Stimulated activated CD4-positive, alpha-beta T cell treated with anti-CD3 and anti-CD28 coated beads, Interleukin-2, amount 100 ng/mL, for 48 hours (primary cell): ENCODE measurements at places on chromosomes 6 and 20.

GRCh38 chr20:37315452-37316110, 26.1 kb downstream of the MANBAL start:
- no peak for DNase-seq

DNA sequence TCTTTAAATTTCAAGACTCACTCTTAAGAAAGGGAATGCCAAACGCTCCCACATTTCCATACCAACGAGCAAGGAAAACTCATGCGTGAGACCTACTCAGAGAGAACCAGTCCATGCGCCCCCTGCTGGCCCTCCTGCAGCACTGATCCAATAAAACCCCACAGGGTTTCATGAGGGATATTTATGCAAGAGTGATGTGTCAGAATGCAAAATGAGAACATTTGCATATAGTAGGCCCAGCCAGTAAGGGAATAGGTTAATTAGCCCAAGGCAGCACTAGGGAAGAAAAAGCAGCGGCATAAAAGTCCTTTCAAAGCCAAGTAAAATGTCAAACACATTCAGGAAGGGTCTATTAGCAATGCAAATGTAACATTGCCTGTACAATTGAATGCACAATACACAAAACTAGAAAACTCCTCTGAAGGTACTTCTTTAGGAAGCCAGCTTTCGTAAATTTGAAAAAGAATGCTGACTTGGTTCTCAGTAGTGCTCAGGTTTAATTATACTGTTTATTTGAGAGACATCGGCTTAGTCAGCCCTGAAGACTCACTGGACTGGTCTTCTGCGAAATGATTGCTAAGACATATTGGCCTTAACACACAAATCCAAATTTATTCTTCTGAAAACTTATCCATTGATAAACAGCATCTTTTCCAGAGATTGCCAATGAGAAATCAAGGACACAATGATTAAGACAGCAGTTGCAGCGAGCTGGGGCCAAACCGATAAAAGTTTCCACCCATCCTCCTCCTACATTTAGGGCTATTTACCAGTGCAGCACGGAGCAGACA, 93.2 kb downstream of the GMPR start:
- DNase-seq: peak; percentile 54

- no peak for DNase-seq
Measured at GRCh38 chr6:1129131-1129530, 182.8 kb upstream of the FOXQ1 start.

DNA sequence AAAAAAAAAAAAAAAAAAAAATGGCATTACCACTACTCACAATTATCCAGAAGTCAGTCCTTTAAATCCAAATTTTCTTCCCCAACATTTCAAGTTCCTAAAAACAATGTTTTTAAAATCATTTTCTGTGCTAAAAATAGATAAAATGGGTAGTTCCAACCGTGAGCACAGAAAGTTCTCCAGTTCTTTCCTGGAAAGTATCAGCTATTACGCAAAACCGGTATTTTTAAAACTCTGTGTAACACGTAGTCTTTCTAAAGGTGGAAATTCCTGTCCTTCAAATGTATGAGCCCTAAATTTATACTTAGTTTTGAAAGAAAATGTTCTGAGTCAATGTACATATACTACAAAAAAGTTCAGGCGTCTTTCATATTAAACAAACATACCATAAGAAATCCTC, 83.5 kb upstream of the SCAF8 start:
- no peak for DNase-seq

GRCh38 chr6:22132656-22133055, 164.2 kb downstream of the PRL start:
- DNase-seq: no peak

GRCh38 chr6:90083891-90084290, 189.6 kb downstream of the GJA10 start:
- DNase-seq: peak; percentile 20

DNA sequence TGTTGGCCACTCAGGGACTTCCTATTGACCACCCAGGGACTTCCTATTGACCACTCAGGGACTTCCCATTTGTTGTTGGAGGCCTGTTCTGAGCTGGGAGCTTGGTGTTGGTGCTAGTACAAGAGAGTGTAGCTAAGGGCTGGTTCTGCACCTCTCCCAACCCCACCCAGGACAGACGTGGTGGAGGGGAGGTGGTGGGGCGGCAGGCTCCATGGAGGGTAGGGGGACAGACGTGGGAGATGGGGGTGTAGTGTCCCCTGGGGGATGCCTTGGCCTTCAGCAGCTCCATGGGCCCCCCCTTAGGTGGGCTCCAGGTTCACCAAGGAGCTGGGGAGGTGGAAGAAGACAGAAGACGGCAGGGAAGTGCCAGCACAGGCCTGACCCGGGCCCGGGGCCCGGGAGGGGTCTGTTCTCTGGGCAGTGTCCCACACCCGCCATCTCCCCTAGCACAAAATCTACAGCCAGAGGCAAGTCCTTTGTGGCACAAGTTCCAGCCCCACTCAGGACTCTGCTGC, 33.9 kb downstream of the CHRNA4 start:
- no peak for DNase-seq

DNA sequence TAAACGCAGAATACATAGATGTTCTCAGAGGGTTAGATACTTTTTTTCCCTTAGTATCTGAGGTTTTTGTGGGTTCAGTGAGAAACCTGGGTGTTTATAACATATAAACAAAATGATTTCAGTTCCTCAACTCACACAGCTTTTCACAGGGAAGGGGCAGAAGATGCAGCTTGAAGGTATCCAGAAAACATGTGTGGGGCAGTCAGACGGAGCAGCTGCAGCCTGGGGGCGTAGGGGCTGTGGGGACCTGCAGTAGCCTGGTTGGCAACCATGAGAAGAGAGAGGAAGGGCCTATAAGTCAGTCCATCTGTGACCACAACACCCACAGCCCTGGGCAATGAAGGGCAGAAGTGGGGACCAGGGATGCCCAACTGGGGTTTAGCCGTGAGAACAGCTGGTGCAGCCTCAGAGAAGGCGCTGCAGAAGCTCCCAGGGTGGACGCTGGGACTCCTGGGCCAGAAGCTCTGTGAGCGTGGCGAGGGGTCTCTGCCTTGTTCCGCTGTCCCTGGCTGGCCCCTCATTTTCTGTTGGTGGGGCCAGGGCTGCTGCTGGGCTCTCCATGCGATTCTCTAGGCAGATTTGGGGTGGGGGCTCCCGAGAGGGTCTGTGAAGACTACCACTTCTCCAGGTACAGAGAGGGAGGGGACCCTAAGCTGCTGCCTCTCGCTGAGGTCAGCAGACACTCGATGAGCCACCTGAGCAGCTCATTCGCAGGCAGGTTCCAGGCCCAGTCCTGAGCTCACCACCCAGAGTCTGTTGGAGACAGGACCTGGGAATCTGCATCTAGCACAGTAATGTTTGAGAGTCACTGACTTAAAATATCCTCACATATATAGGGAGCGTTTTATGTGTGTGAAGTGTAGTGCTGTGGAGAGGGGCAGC, 181.2 kb downstream of the ZDHHC14 start:
- no peak for DNase-seq

GRCh38 chr20:34951252-34951651, 4.4 kb downstream of the GSS start:
- DNase-seq: no peak

DNA sequence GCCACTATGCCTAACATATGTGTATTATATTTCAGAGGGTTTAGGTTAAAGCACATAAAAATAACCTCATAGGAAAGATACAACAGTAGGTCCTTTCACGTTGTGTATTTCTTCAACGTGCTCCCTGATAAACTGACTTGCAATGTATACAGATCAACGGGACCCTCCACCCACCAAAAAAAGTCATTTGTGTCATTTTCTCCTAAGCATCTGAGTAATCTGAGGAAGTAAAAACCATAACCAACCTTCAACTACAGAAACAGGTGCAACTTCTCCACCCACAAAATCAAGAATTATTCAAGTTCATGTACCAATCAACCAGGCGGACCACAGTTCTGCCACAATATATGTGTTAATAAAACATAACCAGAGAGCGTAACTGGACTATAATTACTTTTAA, 54.9 kb upstream of the NHSL1 start:
- no peak for DNase-seq

- DNase-seq: no peak
Measured at GRCh38 chr20:434661-435419, 26.7 kb downstream of the RBCK1 start.

DNA sequence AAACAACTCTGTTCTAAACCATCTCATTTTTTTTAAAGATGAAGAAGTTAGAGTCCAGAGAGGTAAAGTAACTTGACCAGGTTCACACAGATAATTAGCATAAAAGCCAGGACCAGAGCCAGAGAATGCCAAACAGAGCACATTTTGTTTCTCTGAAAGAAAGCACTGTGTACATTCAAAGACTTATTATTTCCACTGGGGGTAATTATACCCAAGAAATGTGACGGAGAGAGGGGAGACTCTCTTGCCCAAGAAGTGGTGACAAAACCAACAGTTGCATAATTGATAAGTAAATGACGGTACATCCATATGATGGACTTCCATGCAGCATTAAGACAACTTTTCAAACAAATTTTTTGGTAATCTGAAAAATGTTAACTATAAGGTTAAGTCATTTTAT, 111.6 kb downstream of the RTN4IP1 start:
- no peak for DNase-seq

GRCh38 chr6:3294921-3295871, 36.4 kb downstream of the PSMG4 start:
- DNase-seq: no peak

DNA sequence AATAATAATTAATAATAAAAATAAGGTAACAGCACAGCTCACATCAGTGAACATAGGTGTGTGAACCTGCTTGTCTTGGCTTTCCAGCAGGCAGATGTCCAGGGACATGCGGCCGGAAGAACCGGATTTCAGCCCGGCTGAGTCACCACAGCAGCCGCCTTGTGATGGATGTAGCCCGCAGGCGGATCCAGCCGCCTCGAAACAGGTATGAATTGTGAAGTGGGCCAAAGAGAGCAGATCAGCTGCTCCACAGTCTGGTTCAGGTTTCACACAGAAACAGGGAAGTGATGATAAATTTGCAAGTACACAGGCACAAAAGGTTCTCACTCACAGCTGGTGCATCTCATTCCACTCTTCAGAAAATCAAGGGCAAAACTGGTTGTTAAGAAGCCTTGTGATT, 55.1 kb downstream of the ID4 start:
- no peak for DNase-seq

- DNase-seq: no peak
Measured at GRCh38 chr6:55974688-55975087, 99.3 kb upstream of the BMP5 start.

DNA sequence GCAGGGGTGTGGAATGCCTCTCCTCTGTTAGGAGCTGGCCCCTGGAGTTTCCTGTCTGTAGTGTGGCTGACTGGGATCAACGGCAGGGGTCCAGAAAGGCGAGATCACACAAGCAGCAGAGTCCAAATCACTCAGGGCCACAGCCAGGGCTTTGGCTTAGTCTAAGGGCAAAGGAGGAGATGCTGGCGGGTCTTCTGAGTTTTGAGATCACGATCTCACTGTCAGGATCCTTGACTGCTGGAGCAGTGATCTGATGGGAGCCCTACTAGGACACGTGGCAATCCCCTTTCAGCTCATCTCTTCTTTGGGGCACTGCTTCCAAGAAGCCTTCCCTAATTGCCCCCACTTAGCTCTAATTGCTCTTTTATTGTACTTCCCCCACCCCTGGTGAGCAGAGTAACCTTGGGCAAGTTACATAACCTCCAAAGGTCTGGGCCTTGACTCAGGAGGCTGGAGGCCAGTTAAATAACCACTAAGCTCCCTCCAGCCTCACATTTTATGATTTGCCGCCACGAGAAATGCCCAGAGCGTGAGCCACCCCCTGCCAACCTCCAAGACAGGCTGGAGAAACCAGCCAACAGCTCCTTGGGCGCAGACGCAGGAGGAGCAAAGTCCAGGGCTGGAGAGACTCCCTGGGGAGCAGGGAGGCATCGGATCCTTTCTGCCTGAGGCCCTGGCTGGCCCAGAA, 12.0 kb downstream of the KCNK5 start:
- DNase-seq: no peak

- no peak for DNase-seq
Measured at GRCh38 chr6:10484912-10485311, 36.2 kb upstream of the GCNT2 start.

- no peak for DNase-seq
Measured at GRCh38 chr20:43124241-43124640, 65.5 kb downstream of the PTPRT start.

- DNase-seq: no peak
Measured at GRCh38 chr6:88179692-88180091, 13.5 kb upstream of the CNR1 start.

GRCh38 chr6:3409699-3410384, 47.0 kb downstream of the SLC22A23 start:
- DNase-seq: no peak
